ENCODE measurements at places on chromosomes 13 and 19.
A peak's percentile ranks its signal among the peaks of the same experiment; 100 is the strongest.

DNA sequence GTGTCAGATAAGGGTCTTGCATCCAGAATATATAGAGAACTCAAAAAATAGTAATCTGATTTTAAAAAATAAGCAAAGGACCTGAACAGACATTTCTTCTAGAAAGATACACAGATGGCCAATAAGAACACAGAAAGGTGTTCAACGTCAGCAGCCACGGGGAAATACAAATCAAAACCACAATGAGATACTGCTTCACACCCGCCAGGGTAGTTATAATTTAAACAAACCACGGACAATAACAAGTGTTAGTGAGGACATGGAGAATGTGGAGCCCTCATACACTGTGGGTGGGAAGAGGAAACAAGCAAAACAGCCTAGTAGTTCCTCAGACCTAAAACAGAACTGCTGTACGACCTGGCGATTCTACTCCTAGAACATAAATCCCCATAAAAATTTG lies 26.7 kb upstream of the NAPA start:
- peak; percentile 47 for DNase-seq

DNA sequence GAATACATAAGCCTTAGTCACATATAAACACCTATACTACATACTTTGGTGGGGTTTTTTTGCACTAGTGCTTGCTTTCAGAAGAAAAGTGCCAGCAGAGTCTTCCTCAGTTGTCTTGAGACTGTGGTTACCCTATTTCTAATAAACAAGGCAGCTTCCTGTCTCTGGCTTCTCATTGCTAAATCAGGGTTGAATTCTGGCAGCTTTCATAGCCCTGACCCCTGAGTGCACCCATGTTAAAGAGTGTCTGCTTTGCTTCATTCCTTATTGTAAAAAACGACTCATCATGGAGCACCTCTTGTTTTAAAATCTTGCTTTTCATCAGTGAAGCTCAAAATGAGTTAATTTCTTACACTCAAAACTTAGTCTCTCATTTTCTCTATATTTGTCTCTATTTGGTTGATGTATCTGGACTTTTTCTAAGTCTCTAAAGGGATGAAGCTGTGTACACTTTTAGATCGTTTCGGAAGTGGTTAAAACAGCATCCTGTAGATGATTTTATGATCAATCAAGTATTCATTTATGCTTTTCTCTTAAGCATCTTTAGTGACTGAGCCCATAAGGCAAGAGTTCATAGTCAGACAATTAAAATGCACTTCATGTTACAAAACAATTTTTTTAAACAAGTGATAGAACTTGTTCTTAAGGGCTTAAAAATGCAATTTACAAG lies 72.1 kb downstream of the KLF12 start:
- peak; percentile 45 for DNase-seq

DNA sequence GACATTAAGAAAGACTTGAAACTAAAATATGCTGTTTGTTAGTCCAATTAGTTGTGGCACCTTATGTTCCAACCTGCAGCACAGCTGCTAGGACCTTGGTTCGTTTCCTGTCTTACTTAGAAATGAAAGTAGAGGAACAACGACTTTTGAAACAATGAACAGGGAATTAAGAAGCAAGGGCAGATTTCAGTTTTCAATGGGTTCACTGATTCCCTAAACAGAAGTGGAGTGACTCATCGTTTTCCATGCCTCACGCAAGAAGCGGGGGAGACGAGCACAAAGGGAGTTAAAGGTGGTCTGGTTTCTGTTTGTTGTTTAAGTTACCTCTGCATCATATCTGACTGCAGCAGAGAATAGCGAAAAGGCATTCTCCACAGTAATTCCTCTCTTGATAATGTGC lies 44.8 kb downstream of the PHF11 start:
- no peak for DNase-seq

DNA sequence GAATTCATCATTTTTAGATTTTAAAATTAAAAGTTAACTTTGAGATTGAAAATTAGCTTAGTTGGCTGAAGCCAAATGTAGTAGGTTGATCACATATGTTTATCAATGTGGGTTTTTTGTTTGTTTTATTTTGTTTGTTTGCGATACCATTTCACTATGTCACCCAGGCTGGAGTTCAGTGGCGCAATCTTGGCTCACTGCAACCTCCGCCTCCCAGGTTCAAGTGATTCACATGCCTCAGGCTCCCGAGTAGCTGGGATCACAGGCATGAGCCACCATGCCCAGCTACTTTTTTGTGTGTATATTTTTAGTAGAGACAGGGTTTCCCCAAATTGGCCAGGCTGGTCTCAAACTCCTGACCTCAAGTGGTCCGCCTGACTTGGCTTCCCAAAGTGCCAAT lies 665.7 kb upstream of the SLC10A2 start:
- no peak for DNase-seq

GRCh38 chr19:23415561-23416191 lies 20.4 kb upstream of the ZNF91 start:
- no peak for DNase-seq

GRCh38 chr19:43306097-43306496 lies 36.8 kb upstream of the PSG9 start:
- no peak for DNase-seq

DNA sequence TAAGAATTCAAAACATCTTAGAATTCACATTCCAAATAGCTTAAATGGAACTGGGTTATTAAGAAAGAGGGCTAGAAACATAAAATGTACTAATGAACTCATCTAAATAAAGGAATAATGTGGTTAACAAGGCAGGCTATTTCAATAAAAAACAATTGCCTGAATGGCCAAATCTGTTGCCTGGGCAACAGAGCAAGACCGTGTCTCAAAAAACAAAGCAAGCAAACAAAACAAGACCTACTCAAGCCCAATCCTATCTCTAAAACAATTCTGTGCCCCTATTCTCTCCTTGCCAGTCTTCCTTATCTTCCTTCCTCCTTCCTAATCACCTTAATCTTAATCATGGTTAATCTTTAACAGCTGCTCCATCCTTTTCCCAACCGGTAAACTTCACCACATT lies 12.1 kb downstream of the IGFL1 start:
- DNase-seq = no peak

GRCh38 chr19:14113762-14114414 lies 3.7 kb downstream of the PRKACA start:
- DNase-seq = no peak

DNA sequence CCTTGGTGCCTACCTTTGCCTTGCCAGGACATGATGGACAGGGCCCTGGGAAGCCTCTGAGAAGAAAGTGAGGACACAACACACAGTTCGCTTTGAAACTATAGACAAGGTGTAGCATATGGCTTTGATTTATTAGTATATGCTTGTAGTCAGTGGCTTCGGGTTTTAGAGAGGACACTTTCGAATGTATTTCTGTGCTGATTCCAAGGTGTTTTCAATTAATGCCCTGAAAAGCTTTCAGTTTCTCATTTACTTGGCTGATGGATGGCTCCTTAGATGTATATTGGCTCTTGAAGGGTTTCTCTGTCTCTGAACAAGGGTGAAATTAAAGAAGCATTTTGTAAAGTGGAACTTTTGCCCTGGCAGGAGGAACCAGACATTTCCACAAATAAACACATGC lies 106.9 kb downstream of the POSTN start:
- no peak for DNase-seq

GRCh38 chr13:109144693-109145437 lies 515.5 kb downstream of the MYO16 start:
- no peak for DNase-seq

DNA sequence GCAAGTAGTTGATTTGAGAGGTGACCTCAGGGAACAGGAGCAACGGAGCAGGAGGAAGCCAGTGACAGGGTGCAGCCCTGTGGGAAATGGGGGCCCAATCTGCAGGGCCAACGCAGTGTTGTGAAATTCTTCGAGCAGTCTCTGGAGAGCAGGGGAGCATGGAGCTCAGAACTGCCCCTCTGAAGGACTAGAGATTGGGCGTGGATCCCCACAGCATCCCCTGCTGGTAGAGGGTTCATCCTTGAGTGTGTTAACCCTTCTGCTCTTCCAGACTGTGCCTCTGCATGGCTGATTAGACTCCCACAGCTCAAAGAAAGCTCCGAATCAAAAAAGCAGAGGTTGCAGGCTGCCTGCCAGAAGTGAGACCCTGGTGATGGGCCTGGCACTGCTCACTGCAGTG lies 77.9 kb upstream of the UQCRFS1 start:
- no peak for DNase-seq

DNA sequence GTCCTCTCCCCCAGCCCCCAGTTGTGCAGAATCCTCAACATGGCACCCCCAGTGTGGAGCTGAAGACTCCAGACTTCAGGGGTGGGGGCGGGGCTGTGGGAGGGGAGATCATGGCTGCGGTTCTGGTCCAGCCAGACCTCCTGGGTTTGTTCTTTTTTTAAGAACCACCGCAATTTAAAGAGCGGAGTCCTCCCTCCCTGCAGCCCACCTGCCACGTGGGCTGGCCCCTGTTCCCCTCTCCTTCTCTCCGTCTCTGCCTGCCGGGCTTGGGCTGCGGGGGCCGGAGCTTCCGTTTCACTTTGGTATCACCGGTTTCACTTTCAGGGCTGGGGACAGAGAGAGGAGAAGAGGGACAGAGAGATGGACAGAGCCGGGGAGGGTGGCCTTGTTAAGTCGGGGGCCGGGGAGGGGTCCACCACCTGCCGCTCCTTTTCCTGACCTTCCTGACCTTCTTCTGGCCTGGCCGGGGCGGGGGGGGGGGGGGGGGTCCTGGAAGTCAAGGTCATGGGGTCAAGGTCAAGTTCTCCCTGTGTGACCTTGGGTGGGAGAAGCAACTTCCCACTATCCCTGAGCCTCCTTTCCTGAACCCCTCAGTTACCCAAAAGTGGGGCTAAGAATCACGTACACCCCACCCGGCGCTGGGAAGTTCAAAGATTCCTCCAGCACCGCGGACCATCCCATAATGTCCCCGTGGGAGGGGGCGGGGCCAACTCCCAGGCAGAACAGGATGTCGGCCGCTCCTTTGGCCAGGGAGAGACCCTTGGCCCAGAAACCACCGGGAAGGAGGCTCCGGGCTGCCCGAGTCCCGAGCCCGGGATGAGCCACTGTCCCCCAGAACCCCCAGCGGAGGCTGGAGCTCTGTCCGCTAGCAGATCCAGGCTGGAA lies 11.3 kb upstream of the ZBTB7A start:
- peak; percentile 40 for DNase-seq

DNA sequence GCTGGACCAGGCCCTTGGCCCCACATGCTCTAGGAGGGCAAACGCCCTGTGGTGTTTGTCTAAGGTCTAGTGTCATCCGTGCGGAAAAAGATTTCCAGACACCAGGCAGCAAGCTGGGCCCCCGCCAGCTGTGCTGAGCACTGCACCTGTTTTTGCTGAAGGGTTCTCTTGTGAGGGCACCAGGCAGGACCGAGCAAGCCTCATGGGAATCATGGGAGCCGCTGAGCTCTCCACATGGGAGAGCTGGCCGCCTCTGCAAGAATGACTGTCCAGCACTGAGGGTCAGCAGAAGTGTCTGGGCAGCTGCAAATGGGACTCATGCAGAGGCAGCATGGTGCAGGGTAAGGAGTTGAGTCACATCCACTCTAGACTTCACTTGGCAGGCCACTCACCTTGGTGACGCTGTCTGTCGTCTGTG lies 12.0 kb downstream of the B3GNT8 start:
- no peak for DNase-seq

DNA sequence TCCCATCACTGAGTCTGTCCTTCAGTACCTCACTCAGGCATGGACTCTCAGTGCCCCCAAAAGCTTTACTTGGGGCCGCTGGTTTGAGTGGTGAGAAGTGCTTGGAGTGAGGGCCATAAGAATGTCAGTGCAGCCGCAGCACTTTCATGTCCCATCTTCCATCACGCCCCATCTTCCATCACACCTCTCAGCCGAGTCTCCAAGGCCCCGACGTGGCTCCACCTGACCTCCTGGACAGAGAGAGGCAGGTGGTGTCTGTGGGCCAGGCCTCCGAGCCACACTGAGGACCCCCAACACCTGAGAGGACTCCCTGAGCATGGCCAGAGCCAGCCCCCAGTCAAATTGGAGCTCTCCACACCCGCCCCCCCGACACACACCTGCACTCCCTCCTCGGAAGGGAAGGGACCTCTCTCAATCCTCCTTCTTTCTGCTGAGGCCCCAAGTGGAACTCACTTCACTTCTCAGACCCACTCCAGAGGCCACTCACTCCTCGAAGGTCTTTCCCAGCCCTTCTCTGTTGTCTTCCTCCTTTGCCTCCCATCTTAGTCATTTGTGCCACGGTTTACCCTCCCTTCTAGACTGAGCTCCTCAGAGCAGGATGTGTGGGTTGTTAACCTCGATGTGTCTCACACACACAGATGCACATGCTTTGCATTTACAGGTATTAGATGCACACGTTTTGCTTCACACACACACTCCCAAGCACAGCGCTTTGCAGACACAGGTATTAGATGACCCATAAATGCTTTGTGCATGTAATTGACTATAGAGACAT lies 65.7 kb upstream of the ATP12A start:
- DNase-seq = no peak

GRCh38 chr19:18435178-18435841 lies 2.6 kb downstream of the ISYNA1 start:
- DNase-seq = no peak

GRCh38 chr19:34201133-34201532 lies 28.8 kb downstream of the LSM14A start:
- DNase-seq = no peak
